ENCODE measurements at places on chromosomes 13 and 19. TPM values are rescaled to one million over a fixed set of nuclear protein-coding genes. Genes with fewer than 3 reads are reported as not detected.
A peak's percentile ranks its signal among the peaks of the same experiment; 100 is the strongest.

The CCNA1 gene
- polyA plus RNA-seq: not detected

The SHANK1 gene
- not detected for polyA plus RNA-seq

The C19orf67 gene
- polyA plus RNA-seq: not detected

The SPACA7 gene
- not detected for polyA plus RNA-seq

GRCh38 chr13:80313668-80314256, 27.2 kb downstream of the SPRY2 start:
- no peaks in the 10 kb centered on the region for H3K27me3 ChIP-seq
- H3K27ac ChIP-seq: no peak overlapping the region
- H3K4me3 ChIP-seq: no peak overlapping the region

DNA sequence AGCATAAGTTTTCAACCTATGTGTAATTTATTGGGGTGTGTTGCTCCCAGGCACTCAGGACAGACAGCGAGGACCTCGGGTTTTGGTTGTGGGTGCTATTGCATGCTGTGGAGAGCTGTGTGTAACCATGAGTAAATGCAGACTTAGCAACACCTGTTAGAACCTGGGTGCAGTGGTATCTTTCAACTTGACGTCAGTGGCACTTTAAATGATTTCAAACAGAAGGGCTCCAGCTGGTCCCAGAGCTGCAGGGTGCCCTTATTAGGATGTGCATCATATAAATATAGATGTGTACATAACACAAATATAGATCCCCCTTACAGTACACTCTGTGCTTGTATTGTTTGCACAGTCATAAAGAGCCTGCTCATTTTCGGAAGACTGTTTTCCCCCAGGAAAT, 228.3 kb upstream of the IRS2 start:
- no peaks in the 10 kb centered on the region for H3K36me3 ChIP-seq
- no peaks in the 10 kb centered on the region for H3K27me3 ChIP-seq
- no peaks in the 10 kb centered on the region for H3K4me1 ChIP-seq
- no peak overlapping the region for H3K27ac ChIP-seq

DNA sequence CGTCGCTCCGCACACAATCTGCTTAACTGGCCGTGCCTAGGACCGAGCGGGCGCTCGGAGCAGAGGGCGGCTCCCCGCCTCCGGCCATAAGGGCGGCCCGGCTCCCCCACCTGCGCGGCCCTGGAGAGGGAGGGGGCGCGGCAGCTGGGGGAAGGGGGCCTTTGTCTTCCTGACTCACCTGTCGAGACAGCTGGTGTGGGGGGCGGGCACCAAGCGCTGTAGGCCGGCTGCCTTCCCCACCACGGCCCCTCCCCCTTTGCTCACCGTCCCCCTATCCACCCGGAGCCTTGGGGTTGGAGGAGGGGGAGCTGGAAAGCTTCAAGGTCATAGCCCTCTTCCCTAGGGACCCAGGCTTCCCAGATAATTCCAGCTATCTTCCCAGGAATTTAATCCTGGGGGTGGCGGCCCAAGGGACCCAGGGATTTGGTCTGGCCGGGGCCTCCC, 1.2 kb downstream of the VASP start:
- no peaks in the 10 kb centered on the region for H3K36me3 ChIP-seq
- H3K27ac ChIP-seq: peak overlapping the region; percentile 96
- H3K27me3 ChIP-seq: no peaks in the 10 kb centered on the region
- DNase-seq: peak; percentile 14

DNA sequence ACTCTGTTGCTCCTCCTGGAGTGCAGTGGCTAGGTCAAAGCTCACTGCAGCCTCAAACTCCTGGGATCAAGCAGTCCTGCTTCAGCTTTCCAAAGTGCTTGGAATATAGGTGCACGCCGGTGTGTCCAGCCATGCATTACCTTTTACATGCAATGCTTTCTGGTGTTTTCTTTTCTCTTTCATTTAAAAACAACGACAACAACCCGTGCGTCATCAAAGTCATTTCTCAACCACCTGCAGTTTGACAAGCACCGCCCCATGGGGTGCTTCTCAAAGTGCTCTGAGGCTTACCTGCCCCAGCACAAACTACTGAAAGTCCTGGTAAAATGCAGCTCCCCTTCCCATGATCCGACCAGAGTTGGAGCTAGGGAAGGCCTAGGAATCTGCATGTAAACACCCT, 7.1 kb downstream of the QTRT1 start:
- H3K4me3 ChIP-seq: no peak overlapping the region
- H3K27ac ChIP-seq: no peak overlapping the region
- no peak for DNase-seq
- H3K36me3 ChIP-seq: no peaks in the 10 kb centered on the region
- no peaks in the 10 kb centered on the region for H3K4me1 ChIP-seq

- no peak overlapping the region for H3K27ac ChIP-seq
- no peak for DNase-seq
- H3K4me3 ChIP-seq: no peak overlapping the region
- H3K27me3 ChIP-seq: no peaks in the 10 kb centered on the region
- no peaks in the 10 kb centered on the region for H3K36me3 ChIP-seq
Measured at GRCh38 chr13:41970918-41971317, 10.0 kb upstream of the VWA8 start.

DNA sequence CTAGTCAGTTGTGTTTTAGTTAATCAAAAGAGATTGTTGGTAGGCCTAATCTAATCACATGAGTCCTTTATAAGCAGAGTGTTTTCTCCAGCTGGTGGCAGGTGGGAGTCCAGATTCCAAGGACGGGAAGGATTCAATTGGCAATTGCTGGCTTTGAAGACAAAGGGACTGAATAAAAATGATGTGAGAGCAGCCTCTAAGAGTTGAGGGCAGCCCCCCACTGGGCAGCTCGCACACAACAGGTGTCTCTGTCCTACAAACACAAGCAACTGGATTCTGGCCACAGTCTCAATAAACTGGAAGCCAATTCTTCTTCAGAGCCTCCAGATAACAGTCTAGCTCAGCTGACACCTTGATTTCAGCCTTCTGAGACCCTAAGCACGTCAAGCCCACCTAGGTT, 915.2 kb downstream of the PCDH9 start:
- no peaks in the 10 kb centered on the region for H3K36me3 ChIP-seq
- DNase-seq: no peak
- no peak overlapping the region for H3K27ac ChIP-seq
- H3K27me3 ChIP-seq: no peaks in the 10 kb centered on the region
- H3K4me1 ChIP-seq: no peaks in the 10 kb centered on the region
- no peak overlapping the region for H3K4me3 ChIP-seq

DNA sequence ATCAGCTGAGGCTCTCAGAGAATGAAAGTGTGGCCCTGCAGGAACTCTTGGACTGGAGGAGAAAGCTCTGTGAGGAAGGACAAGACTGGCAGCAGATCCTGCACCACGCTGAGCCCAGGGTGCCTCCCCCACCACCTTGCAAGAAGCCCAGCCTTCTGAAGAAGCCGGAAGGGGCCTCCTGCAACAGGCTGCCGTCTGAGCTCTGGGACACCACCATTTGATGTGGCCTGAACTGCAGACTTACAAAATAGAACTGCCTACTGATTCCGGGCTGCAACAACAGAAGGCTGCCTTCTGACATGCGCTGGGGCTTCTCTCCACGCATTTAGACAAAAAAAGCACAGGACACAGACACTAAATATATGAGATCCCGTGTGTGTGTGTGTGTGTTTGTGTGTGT, 577.2 kb downstream of the MYO16 start:
- H3K27ac ChIP-seq: no peak overlapping the region
- H3K27me3 ChIP-seq: no peaks in the 10 kb centered on the region
- H3K4me1 ChIP-seq: no peaks in the 10 kb centered on the region
- H3K36me3 ChIP-seq: no peaks in the 10 kb centered on the region
- no peak overlapping the region for H3K4me3 ChIP-seq
- no peak for DNase-seq

DNA sequence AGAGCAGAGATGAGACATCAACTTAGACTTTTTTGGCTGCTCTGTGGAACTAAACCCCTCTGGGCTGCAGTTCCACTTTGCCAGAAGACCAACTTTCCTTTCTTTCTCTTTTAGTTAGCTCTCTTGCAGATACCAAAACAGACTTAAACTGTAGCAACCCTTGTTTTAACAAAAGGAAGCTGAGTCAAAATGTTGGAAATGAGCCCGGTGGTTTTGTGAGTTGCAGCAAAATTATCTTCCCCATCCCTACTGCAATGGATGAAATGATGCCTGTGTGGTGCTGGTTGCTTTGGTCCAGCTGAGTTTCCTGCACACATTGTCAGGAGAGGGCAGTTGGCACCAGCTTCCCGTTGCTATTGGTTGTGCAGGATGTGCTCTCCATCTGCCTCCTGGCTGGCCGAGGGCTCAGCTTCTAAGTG, 115.3 kb downstream of the LRCH1 start:
- no peaks in the 10 kb centered on the region for H3K27me3 ChIP-seq
- peaks cover 13% of the 10 kb centered on the region for H3K4me1 ChIP-seq
- H3K27ac ChIP-seq: peak overlapping the region; percentile 83
- H3K4me3 ChIP-seq: no peak overlapping the region

- no peaks in the 10 kb centered on the region for H3K36me3 ChIP-seq
- peak; percentile 96 for DNase-seq
- peaks cover 85% of the 10 kb centered on the region for H3K4me1 ChIP-seq
- peak overlapping the region; percentile 79 for H3K27ac ChIP-seq
- no peaks in the 10 kb centered on the region for H3K27me3 ChIP-seq
Measured at GRCh38 chr19:2627319-2627829, 75.1 kb downstream of the GNG7 start.

- no peak overlapping the region for H3K4me3 ChIP-seq
- DNase-seq: no peak
- no peaks in the 10 kb centered on the region for H3K27me3 ChIP-seq
- no peaks in the 10 kb centered on the region for H3K4me1 ChIP-seq
Measured at GRCh38 chr13:101010100-101010499, 335.5 kb upstream of the TMTC4 start.
